Panc1 (cell line): ENCODE measurements at places on chromosomes 4 and X. TPM values are rescaled to one million over a fixed set of nuclear protein-coding genes. Genes with fewer than 3 reads are reported as not detected.

DNA sequence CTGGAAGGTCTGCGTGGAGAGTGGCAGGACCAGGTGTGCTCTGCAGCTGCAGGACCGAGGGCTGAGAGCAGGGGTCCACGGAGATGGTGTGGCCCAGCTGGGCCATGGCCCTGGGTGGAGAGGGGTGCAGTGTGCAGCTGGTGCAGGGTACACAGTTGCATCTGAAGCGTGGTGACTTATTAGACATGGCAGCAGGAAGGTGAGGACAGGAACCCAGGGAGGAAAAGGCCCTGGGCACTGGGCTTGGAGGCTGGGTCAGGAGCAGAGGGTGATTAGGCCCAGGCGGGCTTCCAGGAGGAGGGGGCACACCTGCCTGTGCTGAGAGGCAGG lies 214.6 kb upstream of the PSAPL1 start:
- DNase-seq: no peak

GRCh38 chr4:11421116-11421515 lies 7.6 kb downstream of the HS3ST1 start:
- no peak for DNase-seq

PAGE2 gene
- not detected for total RNA-seq

NHSL2 gene
- total RNA-seq: 0.36 TPM

EMCN gene
- not detected for total RNA-seq

DNA sequence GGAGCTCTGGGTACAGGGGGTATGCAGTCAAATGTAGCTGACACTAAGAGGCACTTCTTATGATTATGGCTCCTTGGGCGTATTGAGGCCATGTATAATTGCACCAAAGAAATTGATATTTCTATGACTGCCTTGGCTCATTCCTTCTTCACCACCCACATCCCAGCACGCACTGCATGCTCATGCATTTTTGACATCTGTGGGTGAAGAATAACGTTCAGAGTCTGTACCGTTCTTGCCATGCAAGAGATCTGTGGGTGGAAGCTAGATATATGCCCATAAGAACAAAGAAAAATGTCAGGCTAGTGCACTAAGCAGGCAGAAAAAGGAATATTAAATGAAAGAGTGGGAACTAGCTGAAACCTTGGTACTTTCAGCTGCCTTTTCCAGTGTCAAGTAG lies 93.4 kb downstream of the EMCN start:
- DNase-seq: no peak

- no peak for DNase-seq
Observed at GRCh38 chr4:146545102-146545501, 23.4 kb upstream of the SLC10A7 start.

DNA sequence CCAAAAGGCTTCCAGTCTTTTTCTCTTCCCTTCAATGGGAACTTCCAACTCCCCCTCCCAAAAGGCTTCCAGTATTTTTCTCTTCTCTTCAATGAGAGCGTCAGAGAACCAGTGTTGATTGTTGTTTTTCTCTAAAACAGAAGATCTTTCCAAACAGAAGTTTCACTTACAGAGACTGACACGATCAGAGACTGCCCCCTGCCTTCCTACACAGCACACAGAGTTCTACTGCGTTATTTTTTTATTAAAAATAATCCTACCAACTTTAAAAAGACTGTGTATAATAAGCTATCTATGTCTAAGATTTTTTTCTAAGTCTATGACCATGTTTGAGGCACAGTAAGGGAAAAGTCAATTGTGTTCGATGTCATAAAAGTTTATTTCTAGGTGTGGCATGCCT lies 3.5 kb upstream of the HTR2C start:
- DNase-seq: no peak

PCDH19 gene
- 0.08 TPM for total RNA-seq

MAGEA4 gene
- not detected for total RNA-seq

- no peak for DNase-seq
Observed at GRCh38 chrX:13043138-13043537, 1.3 kb downstream of the FAM9C start.

- no peak for DNase-seq
Observed at GRCh38 chr4:40827758-40828157, 78.0 kb downstream of the NSUN7 start.

- DNase-seq: no peak
Observed at GRCh38 chr4:81215931-81216330, 909 bp upstream of the PRKG2 start.

DNA sequence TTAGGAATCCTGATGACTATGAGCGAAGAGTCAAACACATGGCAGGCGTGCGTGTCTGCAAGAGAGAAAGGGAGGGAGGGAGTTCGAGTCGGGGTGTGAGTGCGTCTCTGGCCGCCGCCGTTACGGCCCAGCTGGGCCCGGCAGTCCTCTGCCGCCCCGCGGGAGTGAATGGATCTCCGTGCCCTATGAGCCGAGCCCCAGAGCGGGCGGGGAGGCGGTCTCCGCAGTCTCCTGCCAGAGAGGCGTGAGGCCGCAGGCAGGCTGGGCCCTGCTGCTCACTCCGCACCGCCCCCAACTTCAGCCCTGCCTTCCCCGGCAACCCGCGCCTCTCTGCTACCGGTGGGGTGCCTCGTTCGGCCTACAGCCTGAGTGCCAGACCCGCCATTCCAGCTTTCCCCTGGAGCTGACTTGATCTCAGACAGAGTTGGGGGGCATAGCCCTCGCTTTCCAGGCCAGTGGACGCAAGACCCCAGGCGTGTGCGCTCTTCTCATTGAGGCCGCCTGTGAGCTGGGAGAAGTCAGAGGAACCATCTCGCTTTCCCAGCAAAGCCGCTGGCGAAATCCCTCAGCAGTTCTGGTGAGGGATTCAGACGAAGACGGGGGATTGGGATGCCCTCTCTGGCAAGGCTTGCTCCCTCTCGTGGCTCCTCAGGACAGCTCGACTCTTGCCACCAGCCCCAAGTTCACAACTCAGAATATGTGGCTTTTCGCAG lies 1.4 kb downstream of the SLC16A2 start:
- DNase-seq: no peak

- no peak for DNase-seq
Observed at GRCh38 chr4:6217716-6218381, 17.5 kb upstream of the JAKMIP1 start.

DNA sequence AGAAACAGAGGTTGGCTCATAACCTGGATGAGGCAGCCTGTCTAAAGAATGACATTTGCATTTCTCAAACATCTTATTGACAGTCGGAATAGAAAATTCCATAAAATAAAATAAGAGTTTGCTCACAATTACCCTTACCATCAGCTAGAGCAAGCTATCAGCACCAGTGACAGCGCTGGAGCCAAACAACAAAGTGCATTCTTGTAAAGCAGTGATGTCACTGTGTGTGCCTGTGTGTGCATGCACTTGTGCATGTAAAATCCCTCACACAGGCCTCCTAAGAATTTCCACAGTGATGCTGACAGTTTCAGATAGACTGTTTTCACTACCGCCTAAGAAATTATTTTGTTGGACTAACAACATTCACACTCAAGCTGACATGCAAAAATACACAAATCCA lies 77.6 kb downstream of the EVC2 start:
- no peak for DNase-seq

GRCh38 chr4:5300283-5300682 lies 249.0 kb downstream of the STK32B start:
- no peak for DNase-seq

DNA sequence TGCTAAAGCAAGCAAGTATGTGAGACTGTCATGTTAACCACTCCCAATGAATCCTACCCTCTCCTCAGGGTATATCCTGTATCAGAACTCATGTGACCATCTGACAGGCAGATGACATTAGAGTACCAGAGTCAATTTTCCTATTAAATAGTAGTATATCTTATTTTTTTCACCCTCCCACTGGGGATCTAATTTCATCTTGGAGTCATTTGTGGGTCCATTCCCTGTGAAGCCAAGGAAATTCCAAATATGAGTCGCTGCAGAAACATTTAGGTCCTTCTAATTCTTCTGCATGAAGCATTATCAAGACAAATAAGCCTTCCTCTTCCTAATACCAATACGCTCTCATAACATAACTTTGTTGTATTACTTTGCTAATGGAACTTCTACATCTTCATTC lies 52.2 kb upstream of the BLTP1 start:
- DNase-seq: no peak

- no peak for DNase-seq
Observed at GRCh38 chr4:70640192-70640591, 11.6 kb downstream of the ENAM start.

EPGN gene
- total RNA-seq: not detected

DNA sequence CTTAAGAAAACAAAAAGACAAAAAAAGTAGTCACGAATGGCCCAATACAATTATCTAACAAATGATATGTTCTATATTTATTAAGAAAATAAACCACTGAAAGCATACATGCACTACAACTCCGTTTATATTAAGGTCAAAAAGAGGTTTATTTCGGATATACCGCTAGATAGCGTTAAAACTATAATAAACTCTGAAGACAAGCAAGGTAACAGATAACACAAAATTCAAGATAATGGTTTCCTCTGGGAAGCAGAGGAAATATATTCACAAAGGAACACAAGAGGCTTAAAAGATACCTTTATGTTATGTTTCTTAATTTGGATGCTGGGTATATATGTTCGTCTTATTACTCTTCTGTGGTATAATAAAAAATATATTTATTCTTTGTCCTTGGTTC lies 4.7 kb upstream of the FAM200B start:
- no peak for DNase-seq

GRCh38 chr4:108372681-108373080 lies 203.9 kb upstream of the LEF1 start:
- DNase-seq: no peak

SSX7 gene
- not detected for total RNA-seq

RPGR gene
- 4.0 TPM for total RNA-seq

- DNase-seq: no peak
Observed at GRCh38 chr4:77065382-77065781, 10.4 kb downstream of the CCNI start.

FAT1 gene
- total RNA-seq: 288 TPM

GRCh38 chrX:29242856-29243255 lies 655.6 kb downstream of the IL1RAPL1 start:
- no peak for DNase-seq

DNA sequence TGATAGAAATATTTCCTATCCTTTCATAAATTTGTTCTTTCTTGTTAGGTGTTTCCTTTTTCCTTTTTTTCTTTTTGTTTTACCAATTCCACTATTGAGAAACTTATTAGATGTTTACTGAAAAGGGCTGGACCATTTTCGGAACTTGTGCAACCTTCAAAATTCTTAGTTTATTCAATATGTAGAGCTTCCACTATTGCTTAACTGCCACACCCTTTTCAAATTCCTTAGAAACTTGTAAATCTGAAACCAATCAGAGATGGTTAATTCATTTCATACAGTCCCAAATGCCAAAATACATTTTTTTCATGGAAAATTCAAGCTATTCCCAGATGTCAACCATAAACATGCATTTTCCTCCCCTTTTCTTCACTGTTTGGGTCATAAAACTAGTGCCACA lies 66.1 kb upstream of the SLC39A8 start:
- no peak for DNase-seq

ZNF157 gene
- not detected for total RNA-seq

ZNF141 gene
- not detected for total RNA-seq

TRMT2B gene
- 39.7 TPM for total RNA-seq

DNA sequence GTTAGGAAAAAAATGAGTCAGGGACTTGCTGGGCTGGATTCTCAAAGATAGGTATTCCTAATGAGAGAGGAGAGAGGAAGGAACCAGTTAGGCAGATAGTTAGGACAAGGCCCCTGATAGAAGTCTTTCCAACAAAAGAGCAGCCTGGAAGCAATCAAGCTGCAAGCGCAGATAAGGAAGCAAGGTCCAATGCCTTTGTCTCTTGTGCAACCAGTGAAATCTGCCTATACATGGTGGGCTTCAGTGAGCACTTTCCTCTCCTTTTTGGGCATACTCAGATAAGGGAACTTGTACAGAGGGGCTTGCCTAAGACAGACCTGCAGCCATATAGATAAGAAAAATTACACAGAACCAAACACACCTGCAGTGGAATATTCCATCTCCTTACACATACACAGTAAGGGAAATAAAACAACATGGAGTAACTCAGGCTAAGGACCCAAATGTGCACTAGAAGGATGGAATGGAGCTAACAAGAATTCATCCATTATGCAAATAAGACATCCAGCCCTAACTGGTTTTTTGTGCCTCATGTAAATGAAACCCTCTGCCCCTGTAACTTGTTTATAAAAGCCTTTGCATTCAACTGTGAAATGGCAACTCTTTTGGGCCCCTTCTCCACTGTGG lies 68.8 kb downstream of the PCDH18 start:
- DNase-seq: no peak

GRCh38 chrX:131322651-131323050 lies 33.5 kb upstream of the IGSF1 start:
- no peak for DNase-seq

HSFX1 gene
- 1.0 TPM for total RNA-seq

SYNPO2 gene
- total RNA-seq: 0.28 TPM

DNA sequence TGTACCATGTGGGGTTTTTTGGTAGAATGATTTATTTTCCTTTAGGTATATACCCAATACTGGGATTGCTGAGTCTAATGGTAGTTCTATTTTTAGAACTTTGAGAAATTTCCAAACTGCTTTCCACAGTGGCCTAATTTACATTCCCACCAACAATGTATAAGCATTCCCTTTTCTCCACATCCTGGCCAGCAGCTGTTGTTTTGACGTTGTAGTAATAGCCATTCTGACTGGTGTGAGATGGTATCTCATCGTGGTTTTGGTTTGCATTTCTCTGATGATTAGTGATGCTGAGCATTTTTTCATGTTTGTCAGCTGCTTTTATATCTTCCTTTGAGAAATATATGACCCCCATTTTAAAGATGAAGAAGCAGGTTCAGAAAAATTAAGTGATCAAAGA lies 153.7 kb downstream of the CBR4 start:
- DNase-seq: no peak

GPC4 gene
- 1.4 TPM for total RNA-seq

- DNase-seq: no peak
Observed at GRCh38 chrX:120299928-120300327, 11.3 kb downstream of the TMEM255A start.

TEX11 gene
- not detected for total RNA-seq

DNA sequence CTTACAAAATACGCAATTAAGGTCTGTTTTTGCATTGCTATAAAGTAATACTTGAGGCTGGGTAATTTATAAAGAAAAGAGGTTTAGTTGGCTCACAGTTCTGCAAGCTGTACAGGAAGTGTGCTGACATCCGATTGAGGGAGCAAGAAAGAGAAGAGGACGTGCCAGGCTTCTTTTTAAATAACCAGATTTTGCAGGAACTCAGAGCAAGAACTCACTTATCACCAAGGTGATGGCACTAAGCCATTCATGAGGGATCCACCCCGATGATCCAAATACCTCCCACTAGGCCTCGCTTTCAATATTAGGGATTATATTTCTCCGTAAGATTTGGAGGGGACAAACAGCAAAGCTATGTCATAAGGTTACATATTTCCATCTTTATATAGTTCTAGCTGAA lies 456.7 kb downstream of the GLUD2 start:
- DNase-seq: no peak

APELA gene
- total RNA-seq: not detected
